Inflammatory macrophage (primary cell): ENCODE measurements at places on chromosomes 7 and 10.

DNA sequence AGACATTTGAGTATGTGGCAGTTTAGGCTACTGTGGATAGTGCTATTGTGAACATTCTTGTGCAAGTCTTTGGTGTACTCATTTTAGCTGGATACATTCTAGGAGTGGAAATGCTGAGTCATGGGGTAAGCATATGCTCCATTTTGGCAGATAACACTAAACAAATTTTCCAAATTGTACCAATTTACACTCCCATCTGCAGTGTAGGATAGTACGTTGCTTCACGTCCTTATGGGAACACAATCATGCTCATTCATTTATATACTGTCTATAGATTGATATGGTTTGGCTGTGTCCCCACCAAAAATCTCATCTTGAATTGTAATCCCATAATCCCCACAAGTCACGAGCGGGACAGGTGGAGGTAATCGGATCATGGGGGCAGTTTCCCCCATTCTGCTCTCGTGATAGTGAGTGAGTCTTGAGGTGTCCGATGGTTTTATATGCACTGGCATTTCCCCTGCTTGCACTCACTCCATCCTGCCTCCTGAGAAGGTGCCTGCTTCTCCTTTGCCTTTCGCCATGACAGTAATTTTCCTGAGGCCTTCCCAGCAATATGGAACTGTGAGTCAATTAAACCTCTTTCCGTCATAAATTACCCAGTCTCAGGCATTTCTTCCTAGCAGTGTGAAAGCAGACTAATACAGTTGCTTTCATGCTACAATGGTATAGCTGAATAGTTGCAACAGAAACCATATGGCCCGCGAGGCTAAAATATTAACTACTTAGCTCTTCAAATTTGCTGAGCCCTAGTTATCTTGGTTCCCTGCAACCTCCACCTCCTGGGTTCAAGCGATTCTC lies 25.6 kb downstream of the RNF216 start:
- DNase-seq: no peak

- no peak for DNase-seq
Observed at GRCh38 chr10:32350811-32351350, 3.9 kb upstream of the EPC1 start.

DNA sequence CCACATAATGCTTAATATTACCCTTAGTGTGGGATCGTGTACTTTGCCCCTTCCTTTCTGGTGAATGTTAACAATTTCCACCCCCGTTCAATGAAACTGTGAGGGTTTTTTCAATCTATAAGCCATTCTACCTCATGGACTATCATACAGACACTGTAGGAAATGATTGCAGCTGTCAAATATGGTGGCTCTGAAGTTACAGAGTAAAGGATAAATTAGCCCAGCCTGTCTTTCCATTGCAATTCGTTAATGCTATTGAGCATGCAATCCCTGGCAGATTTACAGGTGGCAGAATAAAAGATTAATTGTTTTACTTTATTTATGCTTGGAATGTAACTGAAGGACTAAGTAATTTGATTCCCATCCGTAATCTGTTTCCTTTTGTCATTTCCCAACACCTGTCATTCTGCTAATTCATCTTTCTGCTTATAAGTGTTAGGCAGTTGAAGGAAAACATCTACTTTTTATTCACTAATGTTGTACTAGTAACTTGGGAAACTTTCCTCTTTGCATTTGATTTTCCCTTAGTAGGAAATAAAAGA lies 1211.6 kb upstream of the LRRN3 start:
- DNase-seq: no peak

- DNase-seq: no peak
Observed at GRCh38 chr10:12513775-12514673, 164.7 kb downstream of the CAMK1D start.

- DNase-seq: no peak
Observed at GRCh38 chr10:24444337-24444736, 235.4 kb downstream of the KIAA1217 start.

GRCh38 chr10:6625428-6625827 lies 45.4 kb upstream of the PRKCQ start:
- no peak for DNase-seq
